ENCODE measurements at places on chromosomes 7 and 10. TPM values are rescaled to one million over a fixed set of nuclear protein-coding genes. Genes with fewer than 3 reads are reported as not detected.

The FGFBP3 gene
- 0.33 TPM for total RNA-seq

The ITPRID1 gene
- total RNA-seq = not detected

The SNCG gene
- 8.6 TPM for total RNA-seq

The TRIL gene
- 9.9 TPM for total RNA-seq

The MMP21 gene
- not detected for total RNA-seq

The NUTM2E gene
- total RNA-seq = not detected

Measured in mesangial cell (primary cell).